ENCODE measurements at places on chromosomes 4 and X.

- DNase-seq = no peak
Observed at GRCh38 chrX:97266406-97267121, 382.9 kb downstream of the RPA4 start.

- DNase-seq = no peak
Observed at GRCh38 chr4:80266253-80266901, at the start of gene FGF5. TSS of gene FGF5 (plus strand) at chr4:80266664. CDS start at chr4:80266825, 161 bp downstream.

- DNase-seq = no peak
Observed at GRCh38 chr4:111814961-111815360, 330.3 kb upstream of the FAM241A start.

- no peak for DNase-seq
Observed at GRCh38 chrX:38824176-38824575, 22.9 kb downstream of the MID1IP1 start.

GRCh38 chr4:7352486-7352885 lies 82.2 kb downstream of the PSAPL1 start:
- no peak for DNase-seq

DNA sequence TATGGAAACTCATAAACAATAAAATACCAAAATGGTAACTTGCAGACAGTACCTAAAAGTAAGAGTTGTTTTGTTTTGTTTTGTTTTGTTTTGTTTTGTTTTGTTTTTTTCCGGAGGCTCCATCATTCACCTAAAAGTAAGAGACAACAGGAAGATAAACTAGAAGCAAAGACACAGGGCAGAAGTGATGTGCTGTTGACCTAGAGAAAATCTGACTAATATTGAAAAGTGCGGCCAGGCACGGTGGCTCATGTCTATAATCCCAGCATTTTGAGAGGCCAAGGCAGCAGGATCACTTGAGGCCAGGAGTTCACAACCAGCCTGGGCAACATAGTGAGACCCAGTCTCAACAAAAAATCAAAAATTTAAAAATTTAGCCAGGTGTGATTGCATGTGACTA lies 5.6 kb upstream of the CENPC start:
- no peak for DNase-seq

- no peak for DNase-seq
Observed at GRCh38 chr4:40576651-40577480, 52.8 kb downstream of the RBM47 start.

- no peak for DNase-seq
Observed at GRCh38 chrX:68894513-68895340, 65.9 kb downstream of the EFNB1 start.

DNA sequence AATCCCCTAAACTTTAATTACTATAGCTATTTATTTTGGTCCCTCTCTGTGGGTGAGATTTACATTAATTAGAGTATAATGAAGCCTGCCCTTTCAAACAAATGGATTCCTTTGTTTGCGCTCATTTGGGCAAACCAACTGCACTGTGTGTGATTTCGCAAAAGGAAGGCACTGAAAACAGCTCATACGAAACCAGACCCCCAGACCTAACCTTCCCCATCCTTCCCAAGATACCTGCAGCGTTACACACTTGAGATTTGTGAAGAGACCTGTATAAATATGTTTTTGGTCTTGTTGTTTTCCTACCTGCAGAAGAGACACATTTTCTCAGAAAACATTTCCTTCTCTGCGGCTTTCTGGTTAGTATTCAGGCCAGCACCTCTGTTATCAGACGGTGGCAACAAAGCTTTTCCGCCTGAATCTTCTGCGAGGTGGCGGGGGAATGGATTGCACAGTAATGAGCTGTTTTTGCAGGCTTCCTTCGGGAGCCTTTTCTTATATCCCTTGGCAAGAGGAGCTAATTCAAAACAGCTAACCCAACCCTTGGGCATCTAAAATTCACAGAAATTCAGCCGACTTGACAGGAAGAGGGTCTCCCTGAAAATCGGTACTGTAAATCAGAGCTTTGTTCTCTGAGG lies 47.6 kb downstream of the CBLL2 start:
- DNase-seq = no peak

DNA sequence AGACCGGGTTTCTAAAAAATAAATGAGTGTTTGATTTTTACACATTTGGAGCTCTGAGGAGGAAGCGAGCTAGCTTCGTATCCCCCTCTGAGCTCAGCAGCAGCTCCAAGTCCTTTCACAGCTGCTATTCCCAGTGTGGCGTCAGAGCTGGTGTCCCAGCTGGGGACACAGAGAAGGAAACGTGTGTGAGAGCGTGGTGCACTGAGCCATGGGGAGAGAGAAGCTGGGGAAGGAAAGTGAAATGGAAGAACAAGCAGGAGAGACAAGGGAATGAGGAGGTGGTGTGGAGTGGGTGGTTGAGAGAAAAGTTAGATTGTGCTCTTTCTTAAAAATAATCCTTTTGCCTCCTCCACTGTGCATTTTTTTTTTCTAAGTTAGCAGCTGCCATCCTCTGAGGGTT lies 79.5 kb upstream of the SLC4A4 start:
- DNase-seq = no peak

DNA sequence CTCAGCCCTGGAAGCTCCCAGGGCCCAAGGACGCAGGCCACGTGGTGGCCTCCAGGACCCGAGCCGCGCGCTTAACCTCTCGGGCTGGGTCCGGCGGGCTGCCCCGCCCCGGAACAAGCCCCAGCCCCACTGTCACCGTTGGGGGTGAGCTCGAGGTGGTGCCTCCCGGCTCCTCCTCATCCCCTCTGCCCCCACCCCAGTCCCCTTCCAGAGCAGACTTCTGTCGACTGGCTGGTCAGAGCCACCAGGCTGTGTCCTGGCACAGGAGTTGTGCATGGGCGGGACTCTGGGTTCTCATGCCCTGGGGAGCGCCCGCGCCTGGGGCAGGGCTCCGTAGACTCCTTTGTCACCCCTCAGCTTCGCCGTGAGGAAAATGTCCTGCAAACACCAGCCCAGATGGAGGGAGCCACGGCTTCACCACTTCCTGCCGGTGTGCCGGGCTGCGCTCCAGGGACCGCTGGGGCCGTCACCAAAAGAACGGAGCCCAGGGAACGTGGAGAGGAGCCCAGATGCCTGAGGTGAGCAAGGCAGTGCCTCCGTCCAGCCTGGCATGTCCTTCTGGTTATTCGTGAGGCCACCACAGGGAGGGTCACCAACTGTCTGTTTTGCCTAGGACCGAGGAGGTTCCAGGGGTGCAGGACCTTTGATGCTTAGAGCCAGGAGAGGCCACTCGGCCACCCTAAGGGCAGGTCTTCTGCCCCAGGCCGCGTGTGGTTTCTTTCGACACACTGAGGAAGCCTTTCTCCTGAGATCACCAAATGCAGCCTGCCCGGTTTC lies 7.1 kb upstream of the RGS12 start:
- DNase-seq = no peak

- DNase-seq = no peak
Observed at GRCh38 chr4:155582041-155582440, 84.6 kb upstream of the GUCY1A1 start.

- no peak for DNase-seq
Observed at GRCh38 chr4:157076578-157076947, 613 bp downstream of the GLRB start.

DNA sequence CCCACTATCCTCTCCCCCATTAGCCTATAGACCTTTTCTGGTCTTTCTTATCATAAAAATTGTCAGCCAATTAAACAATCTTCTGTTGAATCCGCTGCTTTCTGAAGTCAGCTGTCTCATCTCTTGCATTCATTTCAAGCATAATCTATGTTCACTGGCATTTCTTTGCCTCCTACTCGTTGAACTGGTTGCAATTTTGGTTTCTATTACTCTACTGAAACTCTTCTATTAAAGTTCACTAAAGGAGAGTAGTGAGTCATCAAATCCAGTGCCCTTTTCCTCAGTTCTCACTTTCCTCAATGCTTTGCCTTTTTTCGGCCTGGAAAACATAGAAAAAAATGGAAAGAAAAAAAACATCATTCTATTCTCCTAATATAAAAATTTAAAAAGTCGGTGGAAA lies 23.9 kb upstream of the CXCL13 start:
- no peak for DNase-seq
